ENCODE measurements at places on chromosomes 12 and 14.

GRCh38 chr14:41986700-41987099, 380.0 kb downstream of the LRFN5 start:
- DNase-seq = no peak

DNA sequence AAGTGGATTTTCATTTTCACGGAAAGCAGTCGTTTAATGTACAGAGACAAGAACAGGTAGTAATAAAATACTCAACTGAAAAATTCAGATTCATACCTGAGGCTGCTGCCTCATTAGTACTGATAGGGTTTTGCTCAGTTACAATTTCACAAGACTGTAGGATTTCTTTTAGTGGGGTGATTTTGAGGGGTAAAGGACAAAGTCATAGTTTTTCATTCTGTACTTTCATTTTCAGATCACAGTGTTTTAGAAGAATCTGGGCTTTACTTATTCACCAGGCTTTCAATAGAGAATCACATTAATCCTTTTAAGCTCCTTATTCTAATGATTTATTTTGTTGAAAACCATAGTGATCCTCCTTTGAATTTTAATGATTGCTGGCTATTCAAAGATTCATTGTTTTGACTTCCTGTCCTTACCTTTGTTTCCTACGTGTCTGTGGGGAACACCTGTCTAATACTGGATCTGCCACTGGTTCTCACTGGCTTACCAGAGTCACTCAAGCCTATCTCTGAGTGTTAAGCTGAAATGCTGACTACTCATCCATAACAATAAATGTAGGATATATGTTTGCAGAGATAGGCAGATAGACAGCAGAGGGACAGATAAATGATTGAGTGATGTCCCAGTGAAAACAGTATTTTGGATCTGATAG, 243.8 kb upstream of the NPAS3 start:
- no peak for DNase-seq

- DNase-seq = no peak
These were observed 7.4 kb upstream of the IGFBP6 start for GRCh38 chr12:53090105-53090504.

DNA sequence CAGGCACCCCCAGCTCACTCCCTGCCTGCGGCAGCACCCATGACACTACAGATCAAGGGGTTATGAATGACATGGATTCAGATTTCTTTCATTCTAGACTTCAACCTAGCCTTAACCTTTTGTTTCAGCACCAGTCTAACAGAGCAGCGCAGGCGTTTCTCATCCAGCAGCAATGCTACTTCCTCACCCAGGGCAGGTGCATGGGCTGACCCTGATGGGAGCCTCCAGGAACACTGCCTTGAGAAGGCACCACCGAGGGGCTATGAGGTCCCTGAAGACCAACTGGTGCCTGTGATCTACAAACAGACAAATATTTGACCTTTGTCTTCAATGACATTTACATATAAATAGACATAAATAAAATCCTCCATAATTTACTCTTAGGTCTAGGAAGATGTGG, 10.8 kb downstream of the CDCA4 start:
- no peak for DNase-seq

GRCh38 chr12:6828781-6829535, 751 bp downstream of the P3H3 start:
- DNase-seq = peak; percentile 32

DNA sequence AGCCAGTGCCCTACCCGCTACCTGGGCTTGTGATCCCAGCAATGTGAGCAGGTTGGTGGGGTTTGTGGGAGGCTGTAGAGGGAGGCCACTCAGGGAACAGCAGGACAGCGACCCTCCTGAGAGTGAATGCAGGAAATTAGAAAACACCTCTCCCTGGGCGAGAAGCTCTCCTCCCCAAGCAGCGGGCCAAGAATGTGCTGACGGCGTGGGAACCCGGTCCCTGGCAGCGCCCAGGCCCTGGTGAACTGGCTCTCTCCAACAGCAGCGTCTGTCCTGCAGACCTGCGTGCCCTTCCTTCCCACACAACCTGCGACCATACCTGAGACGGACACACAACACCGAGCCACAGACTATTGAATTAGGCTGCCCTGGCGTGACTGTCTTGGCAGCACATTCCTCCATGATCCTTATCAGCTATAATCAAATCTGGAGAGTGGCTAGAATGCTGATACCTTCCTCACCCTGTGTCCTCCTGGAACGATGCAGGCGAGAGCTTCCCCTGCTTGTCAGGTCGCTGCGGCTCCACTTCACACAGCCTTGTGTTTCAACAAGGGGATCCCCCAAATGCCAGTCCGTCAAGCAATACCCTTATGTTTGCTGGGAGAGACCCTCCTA, 114.8 kb upstream of the GSC start:
- DNase-seq = no peak

- DNase-seq = no peak
These were observed 169.9 kb upstream of the HIF1A start for GRCh38 chr14:61525293-61526011.

Data from Jurkat, Clone E6-1 (cell line).